T-cell (primary cell): ENCODE measurements at places on chromosomes 2 and 18. TPM values are rescaled to one million over a fixed set of nuclear protein-coding genes. Genes with fewer than 3 reads are reported as not detected.

DNA sequence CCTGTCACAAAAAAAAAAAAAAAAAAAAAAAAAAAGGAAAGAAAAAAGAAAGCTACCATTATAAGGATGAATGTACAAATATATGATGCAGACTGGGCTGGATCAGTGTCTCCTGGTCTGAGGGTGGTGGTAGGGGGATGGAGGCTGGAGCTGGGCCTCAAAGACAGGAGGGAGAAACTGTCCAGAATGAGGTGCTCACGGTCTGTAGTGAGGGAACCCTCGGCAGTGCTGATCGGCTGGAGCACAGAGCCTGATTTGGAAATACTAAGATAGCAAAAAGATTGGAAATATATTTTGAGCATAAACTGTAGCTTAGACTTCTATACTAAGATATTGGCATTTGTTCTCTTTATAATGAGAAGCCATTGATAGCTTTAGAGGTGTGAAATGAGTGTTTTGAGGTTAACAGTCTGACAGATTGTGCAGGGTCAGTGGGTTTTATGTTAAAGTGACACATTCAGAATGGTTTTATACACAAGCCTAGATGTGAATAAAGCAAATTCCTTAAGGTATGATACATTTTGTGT lies 7.9 kb upstream of the SLC3A1 start:
- DNase-seq: no peak
- no peaks in the 10 kb centered on the region for H3K36me3 ChIP-seq

- H3K4me3 ChIP-seq: peak overlapping the region; percentile 67
- H3K27ac ChIP-seq: peak overlapping the region; percentile 82
- H3K4me1 ChIP-seq: peaks cover 9% of the 10 kb centered on the region
- H3K36me3 ChIP-seq: no peaks in the 10 kb centered on the region
- peaks cover 4% of the 10 kb centered on the region for H3K27me3 ChIP-seq
- DNase-seq: no peak
These were observed 891 bp upstream of the KHK start for GRCh38 chr2:27085673-27086089.

GRCh38 chr2:236825989-236826510 lies 256.4 kb downstream of the ACKR3 start:
- DNase-seq: no peak
- H3K36me3 ChIP-seq: no peaks in the 10 kb centered on the region
- no peak overlapping the region for H3K4me3 ChIP-seq
- H3K4me1 ChIP-seq: no peaks in the 10 kb centered on the region

Gene TSPYL6
- total RNA-seq: not detected

DNA sequence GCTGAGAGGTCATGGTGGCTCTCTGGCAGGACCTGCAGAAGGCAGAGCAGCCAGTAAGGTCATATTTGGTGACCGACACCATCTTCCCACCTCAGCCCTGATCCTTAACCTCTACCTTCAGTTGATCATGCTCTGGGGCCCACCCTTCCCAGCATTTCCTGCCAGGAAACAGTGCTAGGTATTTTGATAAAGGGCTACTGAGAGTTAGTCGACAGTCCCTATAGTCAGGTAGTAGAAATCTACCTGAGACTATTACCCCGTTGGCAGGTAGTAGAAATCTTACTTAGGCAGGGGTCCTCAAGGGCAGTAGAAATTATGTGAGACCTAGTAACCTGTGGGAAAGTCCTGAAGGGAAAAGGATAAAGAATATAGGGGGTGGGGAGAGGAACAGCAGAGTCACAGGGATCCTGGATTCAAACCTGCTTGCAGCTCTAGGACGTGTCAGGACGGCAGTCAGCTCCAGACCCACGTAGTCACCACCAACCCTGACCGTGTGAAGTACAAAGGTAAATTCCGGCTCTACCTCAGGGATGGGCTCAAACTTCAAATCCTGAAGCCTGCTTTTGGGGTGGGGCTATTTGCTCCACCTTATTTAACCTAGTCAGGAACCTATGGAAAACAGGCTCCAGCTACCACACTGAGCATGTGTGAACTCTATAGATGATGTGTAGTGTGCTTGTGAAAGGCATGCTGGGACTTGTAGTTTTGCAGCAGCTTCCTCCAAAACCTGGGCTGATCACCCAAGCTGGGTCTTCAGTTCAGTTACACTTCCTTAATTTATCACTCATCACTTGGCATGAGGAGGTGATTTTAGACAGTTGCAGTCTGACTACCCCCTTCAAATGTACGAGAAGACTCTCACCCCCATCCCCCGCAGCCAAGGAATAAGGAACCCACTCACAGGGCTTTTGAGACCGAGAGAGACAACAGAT lies at the start of gene DQX1:
TSS of gene DQX1 (minus strand) at position 515 of the 932 bp plus-strand sequence. CDS start at position 13, 502 bp downstream.
- H3K27me3 ChIP-seq: no peaks in the 10 kb centered on the region
- H3K27ac ChIP-seq: no peak within 1 kb of the TSS
- no peak for DNase-seq
- peaks cover 28% of the 10 kb centered on the region for H3K4me1 ChIP-seq

DNA sequence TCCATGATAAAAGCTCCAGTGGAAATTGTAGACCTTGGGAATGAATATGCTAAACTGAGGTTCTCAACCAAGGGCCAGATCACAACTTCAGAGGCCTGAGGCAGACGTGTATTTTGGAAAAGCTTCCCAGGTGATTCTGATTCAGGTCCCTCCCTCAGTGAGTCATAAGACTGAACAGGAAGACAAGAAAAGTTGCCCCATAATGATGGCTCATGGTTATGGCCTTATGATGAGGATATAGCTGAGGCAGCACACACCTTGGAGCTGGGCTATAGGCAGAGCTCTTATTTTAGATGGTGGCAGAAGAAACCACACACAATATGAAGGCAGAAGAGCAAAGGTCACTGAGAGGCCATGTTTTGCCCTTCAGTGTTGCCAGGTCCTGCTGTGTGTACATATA lies 9.6 kb downstream of the ANTXR1 start:
- no peaks in the 10 kb centered on the region for H3K36me3 ChIP-seq
- no peaks in the 10 kb centered on the region for H3K4me1 ChIP-seq
- no peak overlapping the region for H3K4me3 ChIP-seq
- DNase-seq: no peak

DNA sequence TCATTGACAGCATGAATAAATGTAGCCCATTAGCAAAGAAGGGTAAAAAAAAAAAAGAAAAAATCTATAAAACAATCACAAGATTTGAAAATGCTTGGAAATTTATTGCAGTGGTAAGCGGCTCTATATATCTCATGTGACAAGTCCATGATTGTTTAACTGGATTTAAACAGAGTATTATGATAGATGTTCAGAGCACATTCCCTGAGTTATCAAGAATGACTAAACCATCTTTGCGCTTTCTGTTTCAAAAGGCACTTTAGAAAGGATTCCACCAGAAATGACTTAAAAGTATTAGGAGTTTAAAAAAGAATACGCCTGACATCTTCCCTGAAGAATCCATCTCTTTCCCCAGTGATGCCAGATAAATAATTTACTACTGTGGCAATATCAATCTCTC lies 409.5 kb upstream of the UBE2E3 start:
- H3K36me3 ChIP-seq: no peaks in the 10 kb centered on the region
- no peak for DNase-seq
- H3K4me1 ChIP-seq: no peaks in the 10 kb centered on the region
- no peak overlapping the region for H3K4me3 ChIP-seq
- no peak overlapping the region for H3K27ac ChIP-seq

Gene LMAN2L
- total RNA-seq: 7.8 TPM

- no peaks in the 10 kb centered on the region for H3K27me3 ChIP-seq
- no peaks in the 10 kb centered on the region for H3K36me3 ChIP-seq
- no peaks in the 10 kb centered on the region for H3K4me1 ChIP-seq
- H3K4me3 ChIP-seq: no peak overlapping the region
- H3K27ac ChIP-seq: no peak overlapping the region
These were observed 16.5 kb upstream of the SERPINB7 start for GRCh38 chr18:63758615-63759240.

- H3K36me3 ChIP-seq: no peaks in the 10 kb centered on the region
- H3K4me3 ChIP-seq: no peak overlapping the region
- H3K27me3 ChIP-seq: peaks cover 8% of the 10 kb centered on the region
- H3K27ac ChIP-seq: no peak overlapping the region
These were observed 10.1 kb upstream of the CCBE1 start for GRCh38 chr18:59707306-59707705.

GRCh38 chr2:151481744-151482143 lies 72.0 kb downstream of the RIF1 start:
- no peak for DNase-seq
- H3K27me3 ChIP-seq: no peaks in the 10 kb centered on the region
- H3K4me1 ChIP-seq: no peaks in the 10 kb centered on the region
- no peak overlapping the region for H3K4me3 ChIP-seq

Gene KLF7
- total RNA-seq: 64.4 TPM

DNA sequence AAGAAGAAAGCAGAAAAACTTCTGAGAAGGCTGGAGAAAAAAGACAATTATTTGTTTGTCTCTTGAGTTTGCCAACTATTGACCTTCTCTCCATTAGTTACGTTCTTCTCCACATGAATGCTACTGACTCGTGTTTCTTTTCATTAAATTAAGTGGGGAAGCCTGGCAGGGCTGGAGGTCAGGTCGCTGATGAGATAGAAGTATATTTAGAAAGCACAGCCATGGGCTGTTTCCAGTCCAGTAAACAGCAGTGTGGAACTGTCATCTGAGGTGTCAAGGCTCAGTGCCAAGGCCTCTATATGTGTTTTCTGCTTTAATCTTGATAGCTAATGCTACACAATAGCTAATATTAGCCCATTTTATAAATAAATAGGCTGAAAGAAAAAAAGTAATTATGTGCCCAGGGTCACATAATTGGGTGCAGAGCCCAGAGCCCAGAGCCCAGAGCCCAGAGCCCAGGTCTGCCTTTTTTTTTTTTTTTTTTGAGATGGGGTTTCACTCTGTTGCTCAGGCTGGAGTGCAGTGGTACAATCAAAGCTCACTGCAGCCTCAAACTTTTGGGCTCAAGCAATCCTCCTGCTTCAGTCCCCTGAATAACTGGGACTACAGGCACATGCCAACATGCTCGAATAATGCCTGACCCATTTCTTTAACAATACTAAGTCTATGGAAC lies 6.3 kb downstream of the MSGN1 start:
- H3K36me3 ChIP-seq: no peaks in the 10 kb centered on the region
- H3K27ac ChIP-seq: no peak overlapping the region
- H3K4me3 ChIP-seq: no peak overlapping the region
- H3K4me1 ChIP-seq: peaks cover 10% of the 10 kb centered on the region
- H3K27me3 ChIP-seq: peaks cover 8% of the 10 kb centered on the region

Gene CAPN10
- total RNA-seq: 73.3 TPM

DNA sequence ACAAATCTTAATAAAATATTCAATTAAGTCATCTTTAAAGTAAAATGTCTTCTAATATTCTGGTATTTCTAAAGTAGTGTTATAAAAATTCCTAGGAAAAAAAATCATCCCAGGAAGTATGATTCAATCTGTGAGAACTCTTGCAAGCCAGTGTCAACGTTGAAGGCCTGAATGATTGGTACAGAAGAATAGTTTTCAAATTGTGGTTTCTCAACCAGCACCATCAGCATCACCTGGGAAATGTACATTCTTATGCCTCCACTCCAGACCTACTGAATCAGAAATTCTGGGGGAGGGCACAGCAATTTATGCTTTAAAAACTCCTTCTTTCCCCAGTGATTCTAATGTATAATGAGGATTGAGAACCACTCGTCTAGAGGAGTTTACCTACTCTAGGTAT lies 62.3 kb upstream of the C2orf15 start:
- no peak overlapping the region for H3K27ac ChIP-seq
- DNase-seq: no peak
- H3K36me3 ChIP-seq: no peaks in the 10 kb centered on the region

Gene TGFA
- total RNA-seq: 8.3 TPM

- peak overlapping the region; percentile 77 for H3K27ac ChIP-seq
- peaks cover 17% of the 10 kb centered on the region for H3K4me1 ChIP-seq
- H3K27me3 ChIP-seq: no peaks in the 10 kb centered on the region
- no peaks in the 10 kb centered on the region for H3K36me3 ChIP-seq
- no peak for DNase-seq
These were observed 654 bp downstream of the PIK3C3 start for GRCh38 chr18:41955688-41956087.

DNA sequence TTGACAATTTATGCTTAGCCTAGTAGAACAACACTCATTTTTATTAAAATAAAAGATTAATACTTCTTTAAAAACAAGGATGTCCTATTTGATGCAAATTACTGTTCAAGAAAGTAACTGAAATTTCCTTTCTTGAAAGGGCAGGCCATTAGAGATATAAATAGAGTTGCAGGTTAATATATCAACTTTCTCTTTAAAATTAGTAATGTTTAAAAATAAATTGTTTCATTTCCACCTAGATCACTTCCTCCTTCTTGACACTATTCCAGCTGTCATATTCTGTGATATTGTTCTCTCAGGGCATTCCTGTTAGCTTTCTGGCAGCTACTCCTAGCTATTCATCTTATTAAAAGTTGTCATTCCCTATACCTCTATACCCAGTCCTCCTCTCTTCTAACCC lies 357.9 kb upstream of the NRP2 start:
- H3K36me3 ChIP-seq: no peaks in the 10 kb centered on the region
- H3K4me1 ChIP-seq: no peaks in the 10 kb centered on the region
- H3K27ac ChIP-seq: no peak overlapping the region
- no peak overlapping the region for H3K4me3 ChIP-seq

DNA sequence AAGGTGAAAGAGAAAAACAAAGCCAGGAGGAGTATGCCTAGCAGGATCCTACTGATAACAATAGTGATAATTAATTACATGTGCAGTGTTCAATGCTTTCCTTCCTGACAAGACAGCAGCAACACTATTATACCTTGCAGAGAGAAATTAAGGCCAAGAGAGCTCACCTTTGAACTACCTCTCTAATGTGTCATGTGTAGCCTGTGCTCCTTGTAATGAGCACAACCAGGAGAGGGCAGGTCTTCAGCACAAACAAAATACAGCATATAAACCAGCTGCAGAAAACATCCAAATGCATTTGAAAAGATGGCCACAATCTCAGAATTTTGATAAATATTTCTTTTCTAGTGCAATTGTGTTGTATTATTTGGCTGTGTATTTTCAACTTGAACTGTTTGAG lies 1425.7 kb downstream of the DSC3 start:
- no peaks in the 10 kb centered on the region for H3K27me3 ChIP-seq
- DNase-seq: no peak
- H3K4me3 ChIP-seq: no peak overlapping the region
- no peaks in the 10 kb centered on the region for H3K4me1 ChIP-seq
- no peak overlapping the region for H3K27ac ChIP-seq

GRCh38 chr2:191122638-191123294 lies 28.0 kb downstream of the STAT4 start:
- DNase-seq: no peak
- no peaks in the 10 kb centered on the region for H3K27me3 ChIP-seq
- no peak overlapping the region for H3K27ac ChIP-seq
- H3K4me1 ChIP-seq: no peaks in the 10 kb centered on the region
- H3K36me3 ChIP-seq: no peaks in the 10 kb centered on the region

Gene MTLN
- 23.4 TPM for total RNA-seq

Gene CHST9
- total RNA-seq: not detected

Gene PKP4
- total RNA-seq: 18.2 TPM

GRCh38 chr2:27184115-27184514 lies 27.7 kb upstream of the ATRAID start:
- no peaks in the 10 kb centered on the region for H3K4me1 ChIP-seq
- peaks cover 28% of the 10 kb centered on the region for H3K27me3 ChIP-seq
- DNase-seq: no peak

Gene LHCGR
- not detected for total RNA-seq

DNA sequence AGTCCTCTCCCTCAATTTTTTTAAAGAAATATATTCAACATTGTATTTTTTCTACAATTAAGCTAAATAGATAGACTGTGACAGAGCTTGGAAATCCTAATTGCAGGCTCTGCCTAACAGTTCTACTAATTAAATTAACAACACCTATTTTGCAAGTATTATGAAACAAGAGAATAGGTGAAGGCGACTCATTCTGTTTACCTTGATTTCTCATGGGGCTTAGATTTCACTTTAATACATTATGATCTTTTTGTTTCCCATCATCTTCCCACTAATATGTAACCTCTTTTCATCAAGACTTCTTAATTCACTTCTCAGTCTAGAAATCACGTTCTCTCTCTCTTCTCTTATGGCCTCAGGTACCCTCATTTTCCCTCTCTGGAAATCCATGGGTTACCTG lies 42.7 kb upstream of the TANK start:
- H3K36me3 ChIP-seq: no peaks in the 10 kb centered on the region
- H3K27ac ChIP-seq: no peak overlapping the region
- H3K4me1 ChIP-seq: no peaks in the 10 kb centered on the region

Gene RNF152
- 0.23 TPM for total RNA-seq

Gene IL36A
- 0.58 TPM for total RNA-seq
